ENCODE measurements at places on chromosomes 2 and 18.

GRCh38 chr2:200609028-200609614 lies 23.3 kb downstream of the AOX1 start:
- no peak for DNase-seq

DNA sequence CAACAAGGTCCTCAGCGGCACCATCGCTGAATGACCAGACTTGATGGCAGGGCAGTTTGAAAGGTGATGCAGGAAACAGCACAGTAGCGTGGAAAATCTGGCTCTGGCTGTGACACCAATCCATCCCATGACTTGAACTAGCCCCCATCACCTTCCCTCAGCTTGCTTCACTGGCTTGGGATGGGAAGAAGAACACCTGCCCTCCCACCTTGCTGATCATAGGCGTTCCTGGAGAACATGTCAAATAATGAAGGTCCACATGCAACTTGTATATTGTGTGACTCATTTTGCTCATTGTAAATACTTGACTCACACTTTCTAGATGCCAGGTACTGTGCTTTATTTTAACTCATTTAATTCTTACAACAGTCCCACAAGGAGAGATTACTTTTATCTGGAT lies 292.4 kb upstream of the SPRED2 start:
- no peak for DNase-seq

DNA sequence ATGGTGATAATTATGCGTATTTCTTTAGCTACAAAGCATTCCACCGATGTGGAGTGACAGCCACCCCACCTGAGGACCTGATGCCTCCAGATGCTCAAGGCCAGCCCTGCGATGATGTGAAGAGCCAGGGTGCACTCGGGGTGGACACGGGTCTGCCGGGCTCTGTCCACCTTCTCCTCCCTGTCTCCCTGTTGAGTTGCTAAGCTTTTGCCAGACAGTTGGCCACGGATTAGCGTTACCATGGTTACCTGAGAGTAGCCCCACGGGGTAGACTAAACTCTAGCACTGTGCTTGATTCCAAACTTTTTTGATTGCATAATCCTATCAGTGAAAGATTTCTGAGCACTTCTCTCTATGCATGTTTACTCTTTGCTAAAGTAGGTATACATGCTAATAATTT lies 86.2 kb downstream of the SMIM21 start:
- DNase-seq, result no peak

GRCh38 chr2:65055422-65056214 lies 598 bp upstream of the CEP68 start:
- DNase-seq, result peak; percentile 55

DNA sequence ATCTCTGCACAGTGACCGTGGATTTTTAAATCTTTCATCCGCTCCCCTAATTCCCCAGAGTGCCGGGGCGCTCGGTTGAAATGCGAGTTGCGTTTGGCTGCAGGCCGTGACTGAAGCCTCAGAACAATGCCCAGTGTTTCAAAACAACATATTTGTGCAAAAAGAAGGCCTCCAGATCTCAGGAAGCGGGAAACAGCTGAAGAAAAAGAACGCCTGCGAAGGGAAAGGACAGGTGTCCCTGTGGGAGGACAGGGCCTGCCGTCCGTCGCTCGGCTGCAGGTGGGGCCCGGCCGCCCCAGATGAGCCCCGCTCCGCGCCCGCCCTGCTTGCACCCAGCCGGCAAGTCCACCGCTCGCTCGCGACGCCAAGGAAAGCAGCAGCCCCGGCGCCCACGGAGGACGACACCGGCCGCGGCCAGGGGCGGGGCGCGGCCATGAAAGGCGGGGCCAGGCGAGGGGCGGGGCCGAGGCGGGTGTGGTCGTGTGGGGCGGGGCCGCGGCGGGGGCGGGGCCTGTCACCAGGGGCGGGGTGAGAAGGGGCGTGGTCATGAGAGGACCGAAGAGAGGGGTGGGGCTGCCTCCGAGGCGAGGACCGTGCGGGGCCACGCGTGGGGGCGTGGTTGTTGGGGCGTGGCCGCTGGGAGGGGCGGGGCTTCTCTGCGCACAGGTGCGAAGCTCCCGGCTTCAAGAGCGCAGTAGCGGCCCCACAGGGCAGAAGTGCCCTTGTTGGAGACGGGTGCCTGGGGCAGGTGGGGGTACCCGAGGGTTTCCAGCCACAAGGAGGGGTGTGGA lies 17.6 kb upstream of the BOK start:
- peak; percentile 57 for DNase-seq

DNA sequence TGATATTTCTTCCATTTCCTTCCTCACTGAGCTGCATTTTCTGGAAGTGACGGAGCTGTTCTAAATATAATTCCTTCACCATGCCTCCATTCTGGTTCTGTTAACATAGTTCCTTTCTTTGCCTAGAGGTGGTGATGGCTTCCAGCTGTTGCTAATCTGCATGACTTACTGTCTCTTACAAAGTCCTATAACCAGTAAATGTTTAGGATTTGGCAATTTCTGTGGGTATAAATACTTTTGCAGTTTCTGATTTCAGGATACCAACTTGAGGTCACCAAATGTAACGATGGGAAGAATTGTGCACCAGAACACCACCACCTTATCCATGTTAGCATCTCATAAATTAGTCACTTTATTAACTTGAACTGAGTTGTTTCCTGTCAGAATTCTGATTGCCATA lies 101.7 kb upstream of the FN1 start:
- DNase-seq, result no peak

DNA sequence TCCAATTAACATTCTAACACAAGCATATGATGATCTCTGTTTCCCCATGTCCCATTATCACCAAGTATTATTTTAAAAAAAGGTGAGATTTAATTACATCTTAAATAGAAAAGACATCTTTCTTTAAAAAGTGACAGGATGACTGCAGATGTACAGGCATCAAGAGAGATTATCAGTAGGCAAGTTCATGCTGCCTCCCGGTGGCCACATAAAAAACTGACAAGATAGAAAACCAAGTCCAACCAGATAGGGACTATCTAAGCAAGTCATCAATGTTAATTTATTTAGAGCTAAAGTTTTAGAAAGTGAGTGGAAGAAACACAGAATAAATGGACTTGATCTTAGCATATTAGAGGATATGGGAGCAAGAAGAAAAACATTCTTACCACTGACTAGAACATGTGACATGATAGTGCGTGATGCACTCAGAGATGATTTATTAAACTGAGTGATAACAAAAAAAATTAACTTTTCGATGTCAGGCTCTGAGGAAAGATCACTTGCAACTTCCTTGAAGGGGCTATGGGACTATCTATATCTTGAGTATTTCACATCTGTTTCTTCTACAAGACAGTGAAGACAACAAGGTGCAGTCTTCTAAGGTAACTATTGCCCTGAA lies 5.4 kb upstream of the TDRD15 start:
- no peak for DNase-seq

GRCh38 chr2:182584462-182584861 lies 131.6 kb upstream of the DNAJC10 start:
- DNase-seq, result no peak

DNA sequence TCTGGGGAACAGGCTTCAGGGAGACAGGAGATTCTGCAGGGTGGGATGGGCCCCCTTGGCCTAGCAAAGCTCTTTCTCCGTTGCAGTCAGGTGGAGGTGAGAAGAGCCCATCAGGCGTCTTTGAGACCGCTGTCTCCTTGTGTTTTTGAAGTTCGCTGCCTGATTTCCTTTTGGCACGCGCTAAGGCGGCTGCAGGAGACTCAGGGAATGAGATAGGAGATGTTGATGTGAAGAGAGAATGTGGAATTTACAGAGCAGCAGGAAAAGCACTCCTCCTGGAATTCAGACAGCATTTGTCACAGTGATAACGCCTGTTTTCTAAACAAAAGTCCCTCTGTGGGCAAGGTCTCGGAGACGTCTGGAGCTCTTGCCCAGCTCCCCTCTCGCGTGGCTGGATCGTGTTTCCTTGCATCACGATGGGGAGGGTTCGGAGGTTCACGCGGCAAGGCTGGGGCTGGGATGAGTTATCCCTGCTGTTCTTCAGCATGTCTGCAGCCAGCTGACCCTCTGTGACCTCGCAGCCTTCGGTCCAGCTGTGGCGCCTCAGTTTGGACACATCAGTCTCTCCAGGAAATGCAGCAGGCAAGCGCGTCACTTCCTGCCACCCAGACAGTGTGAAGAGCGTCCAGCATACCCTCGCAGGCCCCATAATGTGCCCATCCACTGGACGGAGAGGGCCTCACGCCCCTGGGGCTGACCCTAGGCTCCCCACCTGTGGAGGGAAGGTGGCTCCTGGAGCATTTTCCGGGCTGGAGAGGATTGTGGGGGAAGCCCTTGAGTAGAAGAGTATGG lies 30.2 kb downstream of the GLI2 start:
- no peak for DNase-seq

- no peak for DNase-seq
Measured at GRCh38 chr18:45254709-45255082, 360.6 kb upstream of the SLC14A2 start.

DNA sequence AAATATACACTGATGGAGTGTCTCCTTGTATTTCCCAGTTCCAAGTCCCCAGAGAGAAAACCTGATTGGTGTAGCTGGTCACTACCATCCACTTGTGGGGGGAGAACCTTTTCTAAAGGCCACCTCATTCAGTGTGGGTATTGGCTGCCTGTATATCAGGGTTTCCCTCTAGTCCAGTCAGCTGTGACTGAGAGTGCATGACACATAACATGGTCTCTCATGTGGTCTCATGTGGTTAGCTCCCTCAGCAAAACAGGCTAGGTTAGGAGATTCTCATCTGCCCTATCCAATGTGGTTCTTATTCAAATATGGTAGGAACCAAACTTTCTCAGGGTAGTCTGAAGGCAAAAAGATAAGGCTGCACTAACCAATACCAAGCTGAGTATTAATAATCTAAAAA lies 4.1 kb upstream of the GORASP2 start:
- DNase-seq, result no peak

GRCh38 chr18:68721681-68722583 lies 7.0 kb upstream of the TMX3 start:
- DNase-seq, result no peak

DNA sequence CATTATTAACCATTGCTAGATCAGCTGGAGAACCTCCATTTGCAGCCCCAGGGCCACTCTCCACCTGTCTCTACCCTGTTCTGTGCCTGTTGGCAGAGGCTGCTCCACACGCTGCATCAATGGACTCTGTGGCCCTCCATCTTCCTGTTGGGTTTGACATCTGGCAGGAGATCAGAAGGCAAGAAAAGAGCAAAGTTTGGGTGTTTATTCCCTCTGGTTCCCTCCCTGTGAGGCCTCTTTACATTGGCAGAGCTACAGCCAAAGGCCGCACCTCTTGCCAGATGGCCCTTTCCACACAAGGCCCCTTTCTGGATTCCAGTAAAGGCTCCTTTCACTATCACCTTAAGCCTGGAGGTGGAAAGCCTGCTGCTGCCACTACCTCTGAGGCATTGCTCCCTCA lies 110.9 kb upstream of the RND3 start:
- no peak for DNase-seq

DNA sequence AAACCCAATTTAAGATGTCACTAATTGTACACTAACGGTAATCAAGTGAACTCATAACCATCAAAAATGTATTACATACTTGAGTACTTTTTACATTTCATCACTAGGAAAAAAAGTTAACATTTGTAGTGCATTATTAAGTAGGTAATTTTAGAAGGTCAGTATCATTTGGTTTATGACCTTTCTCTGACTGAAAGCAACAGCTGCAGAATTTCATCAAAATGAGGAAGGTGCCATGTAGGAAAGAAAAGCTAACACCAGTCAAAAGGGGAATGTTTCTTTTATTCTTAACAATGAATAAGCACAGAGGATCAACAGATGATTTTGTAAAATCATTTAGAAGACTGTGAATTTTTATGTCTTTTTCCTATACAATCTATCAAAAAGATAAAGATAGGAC lies 79.0 kb downstream of the PIGN start:
- no peak for DNase-seq

DNA sequence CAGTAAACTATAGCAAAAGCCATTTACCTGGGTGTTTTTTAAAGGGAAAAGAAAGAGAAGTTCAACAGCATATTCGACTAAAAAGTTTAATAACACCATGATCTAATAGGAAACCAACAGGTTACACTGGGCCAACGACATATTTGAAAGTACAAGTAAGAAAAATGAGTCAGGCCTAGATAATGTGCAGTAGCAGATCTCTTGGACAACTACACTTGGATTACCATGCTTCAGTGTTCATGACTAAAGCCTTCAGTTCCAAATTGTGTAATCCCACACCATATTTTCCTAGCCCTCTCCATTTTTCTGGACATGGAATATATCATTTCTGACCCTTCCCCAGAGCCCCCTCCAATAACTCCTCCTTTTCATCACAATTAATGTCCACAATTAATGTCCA lies 39.1 kb upstream of the FIGN start:
- no peak for DNase-seq

DNA sequence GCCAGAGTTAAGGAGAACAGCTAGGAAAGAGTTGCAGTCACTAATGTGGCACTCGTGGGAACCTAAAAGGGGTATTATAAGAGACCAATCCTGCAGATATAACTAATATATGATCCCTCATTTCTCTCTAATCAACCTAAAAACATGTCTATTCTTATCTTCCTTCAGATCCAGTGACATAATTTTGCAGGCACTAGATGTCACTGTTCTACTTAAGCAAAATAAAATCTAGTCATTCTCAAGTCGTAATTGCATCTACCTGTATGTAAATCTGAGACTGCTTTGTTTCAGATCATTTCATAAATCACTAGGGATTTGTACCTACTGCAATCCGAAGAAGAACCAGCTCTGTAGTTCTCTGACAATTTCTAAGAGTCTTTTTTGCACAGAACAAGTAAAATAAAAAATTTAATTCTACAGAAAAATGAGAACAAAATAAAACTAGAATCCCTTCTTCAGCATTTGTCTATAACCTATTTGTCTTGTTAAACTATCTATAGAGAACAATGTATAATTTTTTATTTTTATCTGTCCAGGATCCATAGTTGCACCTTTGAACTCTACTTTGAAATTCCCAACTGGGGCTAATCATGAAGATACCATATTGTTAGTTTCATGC lies 56.5 kb upstream of the ERBB4 start:
- DNase-seq, result no peak

Data from T-helper 17 cell (primary cell).